Endothelial cell of coronary artery (primary cell): ENCODE measurements at places on chromosomes 11 and 22. TPM values are rescaled to one million over a fixed set of nuclear protein-coding genes. Genes with fewer than 3 reads are reported as not detected.

DNAJB7 gene
- not detected in 2 replicates for total RNA-seq

ARHGAP20 gene
- total RNA-seq, result 1.1 TPM in 2 replicates

NECTIN1 gene
- total RNA-seq, result 5.6 and 10.5 TPM in 2 replicates

KREMEN1 gene
- total RNA-seq, result 0.27 and 0.38 TPM in 2 replicates

PLAAT5 gene
- not detected in 2 replicates for total RNA-seq

MUC6 gene
- not detected in 2 replicates for total RNA-seq
